ENCODE measurements at places on chromosomes 5 and 9.

DNA sequence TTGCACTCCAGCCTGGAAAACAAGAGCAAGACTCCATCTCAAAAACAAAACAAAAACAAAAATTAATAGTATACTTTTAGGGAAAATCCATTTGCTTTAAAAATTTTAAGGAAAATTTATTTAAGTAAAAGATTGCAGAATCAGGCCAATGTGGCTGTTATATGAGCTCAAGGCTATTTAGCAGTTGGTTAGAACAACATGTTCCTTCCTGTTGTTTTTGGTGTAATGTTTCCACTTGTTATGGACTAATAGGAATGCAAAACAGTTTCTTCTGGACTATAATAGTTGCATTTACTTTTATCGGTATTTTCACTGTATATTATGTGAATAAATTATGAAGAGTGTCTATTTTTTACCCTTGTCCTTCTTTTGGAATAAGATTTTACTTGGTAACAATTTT, 3.0 kb upstream of the CDC42SE2 start:
- DNase-seq: no peak

GRCh38 chr5:38426490-38426889, 130.0 kb downstream of the LIFR start:
- no peak for DNase-seq

GRCh38 chr9:29799227-29799626, 2225.9 kb upstream of the C9orf72 start:
- no peak for DNase-seq

GRCh38 chr9:82354279-82354659, 365.7 kb downstream of the SPATA31D1 start:
- no peak for DNase-seq
